GM23248 (cell line): ENCODE measurements at places on chromosomes 5 and 9. TPM values are rescaled to one million over a fixed set of nuclear protein-coding genes. Genes with fewer than 3 reads are reported as not detected.
A peak's percentile ranks its signal among the peaks of the same experiment; 100 is the strongest.

DNA sequence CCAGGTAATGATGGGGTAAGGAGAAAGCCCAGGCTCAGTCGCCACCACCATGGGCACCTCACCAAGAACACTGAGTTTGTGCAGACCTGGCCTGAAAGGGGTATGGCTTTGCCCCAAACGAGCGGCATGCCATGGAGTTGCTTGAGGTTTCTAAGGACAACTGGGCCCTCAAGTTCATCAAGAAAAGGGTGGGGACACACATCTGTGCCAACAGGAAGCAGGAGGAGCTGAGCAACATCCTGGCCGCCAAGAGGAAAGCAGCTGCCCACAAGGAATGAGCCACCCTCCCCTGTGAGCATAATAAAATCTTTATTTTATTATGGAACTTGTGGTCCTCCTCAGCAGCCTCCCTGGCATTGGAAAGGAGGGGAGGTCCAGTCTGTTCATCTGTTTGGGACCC lies 23.8 kb downstream of the CD14 start:
- peak; percentile 71 for DNase-seq

The PAX5 gene
- total RNA-seq, result not detected in 2 replicates

The SLC27A6 gene
- total RNA-seq, result 0.32 TPM in 1 of 2 replicates, not detected in the other

DNA sequence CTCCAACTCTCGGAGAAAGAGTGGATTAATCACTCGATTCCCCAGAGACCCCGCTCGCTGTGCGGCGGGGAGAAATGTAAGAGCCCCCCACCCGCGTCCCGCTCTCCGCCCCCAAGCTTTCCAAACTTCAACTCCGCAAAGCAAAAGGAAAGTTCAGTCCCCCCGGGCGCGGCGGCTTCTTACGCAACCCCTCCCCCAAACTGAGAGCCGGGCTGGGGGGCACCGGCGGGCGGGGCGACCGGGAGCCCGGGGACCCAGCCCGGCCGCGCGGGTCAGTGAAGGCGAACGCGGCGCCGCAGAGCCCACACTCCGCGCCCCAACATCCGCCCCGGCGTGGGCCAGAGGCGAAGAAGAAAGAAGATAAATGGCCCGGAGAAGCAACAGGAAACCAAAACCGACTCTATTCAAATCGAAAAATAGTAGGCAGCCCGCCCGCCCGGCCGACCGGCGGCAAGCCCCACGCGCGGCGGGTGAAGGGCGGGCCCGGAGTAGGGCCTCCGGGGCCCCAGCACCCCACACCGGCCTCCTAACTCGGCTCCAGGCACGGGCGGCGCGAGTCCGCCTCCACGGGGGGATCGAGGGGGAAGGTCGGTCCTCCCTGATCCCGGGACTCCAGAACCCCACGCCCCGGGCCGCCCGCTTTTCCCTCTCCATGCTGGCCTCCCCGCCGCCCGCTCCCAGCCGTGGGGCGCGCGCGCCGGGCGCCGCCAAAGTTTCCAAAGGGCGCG lies 720 bp downstream of the NOTCH1 start:
- peak; percentile 65 for DNase-seq

The FCN2 gene
- not detected in 2 replicates for total RNA-seq

- no peak for DNase-seq
Measured at GRCh38 chr5:178387061-178387855, 154.7 kb upstream of the PHYKPL start.

DNA sequence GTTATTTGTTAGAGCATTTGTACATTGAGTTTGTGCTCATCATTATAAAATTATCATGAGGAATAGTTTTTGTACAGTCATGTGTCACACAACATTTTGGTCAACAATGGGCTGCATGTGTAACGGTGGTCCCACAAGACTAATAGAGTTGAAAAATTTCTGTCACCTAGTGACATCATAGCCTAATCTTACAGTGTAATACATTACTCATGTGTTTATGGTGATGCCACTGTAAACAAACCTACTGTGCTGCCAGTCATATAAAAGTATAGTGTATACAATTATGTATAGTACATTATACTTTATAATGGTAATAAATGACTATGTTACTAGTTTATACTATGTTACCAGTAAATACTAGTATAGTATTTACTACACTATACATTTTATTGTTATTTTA lies 3.0 kb upstream of the CAMK4 start:
- DNase-seq, result no peak

The SCAMP1 gene
- total RNA-seq, result 57.7 and 89.2 TPM in 2 replicates

The ZNF618 gene
- total RNA-seq, result 2.3 and 3.9 TPM in 2 replicates

- DNase-seq, result peak; percentile 61
Measured at GRCh38 chr5:67032921-67033664, 163.5 kb downstream of the CD180 start.

GRCh38 chr5:99122976-99123375 lies 194.2 kb upstream of the CHD1 start:
- DNase-seq, result peak; percentile 8

DNA sequence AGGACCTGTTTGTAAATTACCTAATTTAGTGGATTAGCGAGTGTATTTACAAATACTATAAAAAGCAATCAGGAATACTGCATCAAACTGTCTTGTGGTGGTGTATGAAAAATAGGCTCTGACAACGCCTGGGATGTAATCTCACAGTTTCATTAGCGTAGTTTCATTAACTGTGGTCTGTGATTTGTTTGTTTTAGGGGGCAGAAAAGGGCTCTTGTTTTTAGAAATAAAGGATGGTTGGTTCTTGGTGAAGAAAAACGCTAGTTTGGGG lies 1.4 kb downstream of the SLC44A1 start:
- no peak for DNase-seq

DNA sequence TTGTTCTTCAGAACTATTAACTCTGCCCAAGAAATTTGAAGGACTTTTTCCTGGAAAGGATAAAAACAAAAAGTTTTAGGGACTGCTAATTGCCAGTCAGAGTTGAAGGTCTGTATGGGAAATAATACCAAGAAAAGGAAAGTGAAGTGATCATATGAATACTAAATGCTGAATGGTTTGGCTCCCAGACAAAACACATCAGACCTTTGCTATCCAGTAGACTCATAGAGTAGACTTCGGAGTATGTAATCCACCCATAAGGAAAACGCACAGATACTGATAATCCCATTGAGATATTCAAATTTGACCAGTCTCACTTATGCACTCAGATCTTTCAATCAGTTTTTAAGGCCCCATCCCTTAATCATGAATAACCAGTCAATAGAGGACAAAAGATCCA lies 319.0 kb upstream of the PTGER4 start:
- DNase-seq, result no peak

The GABRA6 gene
- total RNA-seq, result not detected in 2 replicates
